Stimulated activated CD8-positive, alpha-beta memory T cell treated with anti-CD3 and anti-CD28 coated beads, Interleukin-15, amount 100 ng/mL, for 4 hours (primary cell): ENCODE measurements at places on chromosomes 7 and 10.

DNA sequence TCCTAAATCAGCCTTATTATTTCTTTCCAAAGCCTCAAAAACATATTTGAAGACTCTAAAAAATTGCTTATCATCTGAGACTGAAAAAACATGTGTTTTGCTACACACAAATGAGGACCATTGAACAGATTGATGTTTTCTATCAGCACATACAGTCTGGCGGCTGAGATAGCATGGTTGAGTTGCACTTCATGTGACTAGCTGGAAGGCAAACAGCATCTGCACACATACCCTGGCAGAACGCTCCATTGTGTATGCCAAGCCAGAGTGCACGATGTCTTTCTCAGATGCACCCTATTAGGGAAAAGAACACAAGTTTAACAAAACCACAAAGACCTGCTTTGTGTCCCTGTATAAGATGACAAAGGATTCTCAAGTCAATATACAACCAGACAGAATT is 33.0 kb downstream of the FAM25A start:
- DNase-seq: no peak

DNA sequence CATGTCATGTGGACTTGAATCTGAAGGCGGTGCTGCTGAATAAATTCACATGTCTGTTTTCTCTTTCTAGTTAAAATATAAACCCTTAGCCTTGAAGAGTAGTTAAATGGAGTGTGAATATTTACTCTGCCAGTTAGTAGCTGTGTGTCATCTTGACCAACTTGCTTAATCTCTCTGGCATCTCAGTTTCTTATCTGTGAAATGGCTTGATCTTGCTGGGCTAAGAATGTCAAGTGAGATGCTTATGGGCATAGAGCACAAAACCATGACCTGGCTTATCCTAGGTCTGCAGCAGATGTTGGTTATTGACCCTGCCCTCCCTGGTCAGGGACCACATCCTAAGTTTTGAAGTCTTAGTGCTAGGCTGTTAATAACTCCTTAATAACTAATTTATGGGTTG is 16.6 kb downstream of the ARID5B start:
- no peak for DNase-seq

GRCh38 chr10:27743012-27743876 is 2.4 kb downstream of the MKX start:
- no peak for DNase-seq

GRCh38 chr7:30323006-30323355 is 38.6 kb downstream of the ZNRF2 start:
- no peak for DNase-seq

GRCh38 chr7:8988267-8988666 is 554.9 kb downstream of the NXPH1 start:
- no peak for DNase-seq

- no peak for DNase-seq
Measured at GRCh38 chr10:88526501-88527105, 56.5 kb downstream of the RNLS start.

GRCh38 chr7:40922316-40922670 is 780.6 kb downstream of the INHBA start:
- DNase-seq: no peak

GRCh38 chr7:157817433-157817832 is 480.6 kb downstream of the DNAJB6 start:
- no peak for DNase-seq

DNA sequence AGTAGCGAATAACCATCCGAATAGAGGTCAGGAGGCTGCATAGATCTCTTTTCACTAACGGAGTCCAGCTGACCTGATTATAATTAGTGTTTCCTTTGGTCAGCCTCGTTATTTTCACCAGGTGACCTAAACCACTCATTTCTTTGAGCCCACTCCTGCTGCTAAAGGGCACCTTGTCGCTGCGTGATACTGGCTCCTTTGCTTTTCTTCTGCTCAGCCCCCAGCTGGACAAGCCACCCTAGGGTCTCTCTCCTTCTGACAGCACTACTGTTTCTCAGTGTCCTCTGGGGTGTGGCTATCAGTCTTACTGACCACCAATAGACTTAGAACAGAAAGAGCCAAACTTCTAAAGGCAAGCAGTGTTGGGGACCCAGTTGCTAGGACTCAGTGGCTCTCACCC is 2.7 kb upstream of the IGFBP3 start:
- DNase-seq: no peak

- DNase-seq: no peak
Measured at GRCh38 chr10:72712136-72712535, 20.2 kb downstream of the MCU start.

GRCh38 chr10:106705681-106706100 is 458.8 kb downstream of the SORCS1 start:
- no peak for DNase-seq

GRCh38 chr10:95558593-95559320 is 2.4 kb downstream of the SORBS1 start:
- no peak for DNase-seq

DNA sequence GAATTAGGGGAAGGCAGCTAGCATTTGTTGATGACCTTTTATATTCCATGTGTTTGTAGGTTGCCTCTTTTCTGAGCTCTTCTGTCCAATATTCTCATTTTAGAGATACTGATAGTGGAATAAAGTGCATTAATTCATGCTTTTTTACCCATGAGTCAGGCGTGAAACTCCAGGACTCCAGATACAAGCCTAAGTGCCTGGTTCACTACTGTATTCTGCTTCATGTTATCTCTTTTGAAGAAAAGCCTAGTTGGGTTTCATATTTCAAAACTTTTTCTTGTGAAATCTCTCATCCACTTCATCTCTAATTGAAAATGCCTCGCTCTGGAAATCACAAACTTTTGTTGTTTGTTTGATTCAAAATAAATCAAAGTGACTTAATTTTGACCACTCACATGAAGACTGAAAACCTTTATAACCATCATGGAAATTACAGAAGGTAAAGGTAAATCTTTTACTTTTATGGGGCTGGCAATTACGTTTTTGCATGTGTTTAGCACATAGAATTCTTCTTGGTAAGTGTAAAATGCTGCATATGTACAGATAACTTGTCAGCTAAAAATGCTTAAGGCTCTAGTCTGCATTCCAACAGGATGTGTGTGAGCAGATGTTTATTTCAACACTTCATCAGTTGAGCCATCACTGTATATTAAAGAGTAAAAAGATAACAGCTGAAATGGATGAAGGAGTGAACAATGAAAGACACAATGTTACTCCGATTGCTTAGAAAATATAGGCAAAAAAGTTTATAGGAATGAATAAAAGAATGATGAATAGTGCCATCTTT is 961.8 kb upstream of the CELF2 start:
- DNase-seq: no peak

DNA sequence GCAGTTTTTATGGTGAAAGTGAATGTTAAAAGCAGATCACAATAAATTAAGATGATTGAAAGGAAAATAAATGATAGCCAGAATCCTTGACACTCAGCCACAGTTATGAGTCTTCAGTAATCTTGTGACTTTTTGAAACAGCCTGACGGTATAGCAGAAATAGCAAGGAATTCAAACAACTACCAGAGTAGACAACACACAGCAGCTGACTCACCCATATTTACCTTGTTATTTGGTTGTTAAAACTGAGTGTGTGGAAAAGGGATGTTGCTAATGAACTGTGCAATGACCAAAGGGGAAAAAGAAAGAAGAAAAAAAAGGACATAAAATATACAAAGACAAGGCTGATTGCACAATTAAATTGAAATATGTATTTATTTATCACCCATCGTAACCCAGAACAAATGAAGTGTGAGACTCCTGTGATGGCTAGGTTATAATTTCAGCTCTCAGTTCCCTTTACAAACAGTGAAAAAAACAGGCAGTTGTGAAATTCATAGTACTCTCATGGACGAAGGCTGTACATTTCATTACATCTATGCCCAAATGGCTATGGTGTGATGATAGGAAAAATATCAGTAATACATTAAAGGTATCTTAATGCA is 1023.0 kb upstream of the SORCS1 start:
- DNase-seq: no peak

DNA sequence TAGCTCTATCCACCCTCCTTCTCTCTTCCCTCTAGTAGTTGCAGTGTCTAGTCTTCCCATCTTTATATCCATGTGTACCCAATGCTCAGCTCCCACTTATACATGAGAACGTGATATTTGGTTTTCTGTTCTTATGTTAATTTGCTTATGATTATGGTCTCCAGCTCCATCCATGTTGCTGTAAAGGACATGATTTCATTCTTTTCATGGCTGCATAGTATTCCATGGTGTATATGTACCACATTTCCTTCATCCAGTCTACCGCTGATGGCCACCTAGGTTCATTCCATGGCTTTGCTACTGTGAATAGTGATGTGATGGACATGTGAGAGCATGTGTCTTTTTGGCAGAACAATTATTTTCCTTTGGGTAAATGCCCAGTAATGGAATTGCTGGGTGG is 6.5 kb downstream of the PRSS2 start:
- DNase-seq: no peak

DNA sequence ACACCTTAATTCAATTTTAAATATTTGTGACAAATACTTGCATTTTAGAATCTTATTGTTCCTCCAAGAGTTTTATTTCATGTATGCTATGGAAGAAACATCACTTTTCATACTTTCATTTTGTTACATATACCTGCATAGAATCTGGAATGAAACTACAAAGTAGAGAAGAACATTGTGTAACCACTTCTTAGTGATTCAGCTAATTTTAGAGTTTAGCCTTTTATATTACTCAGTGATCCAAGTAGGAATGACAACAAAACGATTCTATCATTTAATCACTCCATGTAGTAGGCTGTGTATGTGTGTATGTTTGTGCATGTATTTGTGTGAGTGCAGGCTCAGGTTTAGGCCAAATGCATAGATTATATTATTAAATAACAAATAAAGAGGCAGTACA is 14.4 kb upstream of the SEMA3A start:
- DNase-seq: no peak

DNA sequence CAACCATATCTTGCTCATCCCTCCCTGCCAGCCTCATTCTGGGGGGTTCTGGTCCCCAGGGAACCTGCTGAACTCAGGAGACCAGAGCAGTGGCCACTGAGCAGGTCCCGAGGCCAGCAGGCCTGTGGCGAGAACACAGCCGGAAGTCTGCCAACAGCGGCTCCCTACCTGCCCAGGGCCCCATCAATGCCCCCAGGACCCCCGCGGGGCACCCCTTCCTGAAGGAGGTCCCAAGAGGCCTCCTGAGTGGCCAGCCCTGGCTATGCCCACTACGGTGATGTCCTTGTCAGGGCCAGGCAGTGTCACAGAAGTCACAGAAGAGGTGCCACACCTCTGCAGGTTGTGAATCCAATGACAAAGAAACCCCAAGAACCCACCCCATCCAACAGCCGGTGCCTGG is 58.9 kb downstream of the CAMK2B start:
- no peak for DNase-seq

DNA sequence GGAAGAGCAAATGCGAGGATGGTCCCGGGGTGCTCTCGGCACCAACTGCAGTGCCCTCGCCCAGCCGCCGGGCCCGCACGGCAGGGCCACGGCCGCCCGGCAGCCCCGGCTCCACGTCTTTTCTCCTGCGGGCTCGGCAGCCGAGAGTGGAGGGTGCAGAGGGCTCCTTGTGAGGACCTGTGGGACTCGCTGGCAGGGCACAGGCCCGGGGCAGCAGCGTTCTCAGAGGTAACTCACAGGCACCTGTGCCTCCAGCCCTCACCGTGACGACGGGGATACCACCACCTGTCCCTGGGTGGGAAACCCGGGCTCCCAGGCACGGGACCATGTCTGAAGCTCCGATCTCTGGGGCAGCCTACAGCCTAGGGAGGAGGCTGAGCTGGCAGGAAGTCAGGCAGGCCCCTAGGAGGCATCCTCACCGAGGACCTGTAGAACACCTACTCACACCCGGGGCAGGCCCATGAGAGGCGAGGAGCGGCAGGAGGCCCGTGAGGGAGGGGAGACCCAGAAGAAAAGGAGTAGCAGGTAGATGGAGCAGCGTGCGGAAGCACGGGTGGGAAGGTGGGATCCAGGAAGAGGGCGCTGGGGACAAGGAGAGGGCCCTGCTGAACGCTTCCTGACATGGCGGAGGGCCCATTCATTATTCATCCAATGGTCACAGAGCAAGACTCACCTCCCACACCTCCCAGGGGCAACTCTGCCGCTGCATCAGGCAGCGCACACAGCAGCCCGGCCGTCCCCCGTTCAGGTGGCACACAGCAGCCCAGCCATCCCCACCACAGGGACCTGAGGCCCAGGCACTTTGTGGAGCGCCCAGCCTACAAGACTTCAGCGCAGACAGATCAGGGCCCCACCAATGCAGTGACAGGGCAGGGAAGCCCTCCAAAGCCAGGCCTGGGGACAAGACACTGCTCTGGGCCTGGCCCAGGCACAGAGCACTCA is 244.9 kb downstream of the MAD1L1 start:
- DNase-seq: no peak

DNA sequence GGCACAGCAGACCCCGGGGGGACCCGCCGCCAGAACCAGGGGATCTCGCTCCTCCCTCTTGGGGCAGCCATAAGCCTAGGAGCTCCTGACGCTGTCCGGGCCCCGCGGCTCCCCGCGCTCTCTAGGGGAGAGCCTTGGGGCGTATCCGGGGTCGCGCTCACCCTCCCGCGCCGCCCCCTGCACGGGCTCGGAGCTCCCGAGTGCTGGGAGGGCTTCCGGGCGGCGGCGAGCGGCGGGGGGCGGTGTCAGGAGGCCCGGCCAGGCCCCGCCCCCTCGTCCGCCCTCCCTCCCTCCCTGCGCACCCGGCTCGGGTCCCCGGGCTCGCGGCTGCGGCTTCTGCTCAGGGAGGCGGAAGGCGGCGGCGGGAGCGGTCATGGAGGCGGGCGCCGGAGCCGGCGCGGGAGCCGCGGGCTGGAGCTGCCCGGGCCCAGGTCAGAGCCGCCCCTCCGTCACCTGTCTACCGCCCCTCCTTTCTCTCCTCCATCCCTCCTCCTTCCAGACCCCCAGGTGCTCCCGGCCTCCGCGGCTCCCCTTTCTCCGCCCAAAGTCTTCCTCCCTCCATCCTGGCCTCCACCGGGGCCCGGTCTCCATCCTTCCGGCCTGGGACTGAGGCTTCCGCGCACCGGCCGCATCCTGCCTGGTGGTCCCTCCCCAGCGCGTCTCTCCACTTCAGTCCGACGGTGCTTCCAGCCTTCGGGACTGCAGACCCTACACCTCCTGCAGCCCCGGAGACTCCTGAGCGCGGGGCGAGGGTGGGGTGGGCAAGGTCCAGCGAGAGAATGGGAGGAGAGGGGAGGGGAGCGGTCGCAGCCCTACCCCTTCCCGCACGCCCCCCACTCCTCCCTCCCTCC is at the start of gene CCDC136:
TSS of gene CCDC136 (plus strand) at position 848 of the 851 bp plus-strand sequence. CDS start 444 bp downstream, outside the sequence.
- peak; percentile 50 for DNase-seq

GRCh38 chr7:152108359-152108758 is 82.9 kb downstream of the GALNT11 start:
- no peak for DNase-seq

GRCh38 chr7:1669954-1670893 is at the start of gene ELFN1:
Gene ELFN1 (plus strand): TSS chr7:1670277. CDS start chr7:1744597, 74,320 bp downstream.
- DNase-seq: no peak

DNA sequence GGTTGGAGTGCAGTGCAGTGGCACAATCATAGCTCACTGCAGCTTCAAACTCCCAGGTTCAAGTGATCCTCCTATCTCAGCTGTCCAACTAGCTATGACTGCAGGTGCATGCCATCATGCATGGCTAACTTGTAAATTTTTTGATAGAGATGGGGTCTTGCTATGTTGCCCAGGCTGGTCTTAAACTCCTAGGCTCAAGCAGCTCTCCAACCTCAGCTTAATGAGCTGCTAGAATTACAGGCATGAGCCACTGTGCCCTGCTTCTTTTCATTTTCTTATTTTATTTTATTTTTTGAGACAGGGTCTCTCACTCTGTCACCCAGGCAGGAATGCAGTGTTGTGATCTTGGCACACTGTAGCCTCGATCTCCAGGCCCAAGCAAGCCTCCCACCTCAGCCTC is 7.6 kb downstream of the PLA2G12B start:
- no peak for DNase-seq

GRCh38 chr10:52750629-52751028 is 22.0 kb downstream of the MBL2 start:
- DNase-seq: no peak

- DNase-seq: no peak
Measured at GRCh38 chr10:73625004-73625883, 16.0 kb downstream of the MYOZ1 start.
